ENCODE measurements at places on chromosomes 2 and 18.
A peak's percentile ranks its signal among the peaks of the same experiment; 100 is the strongest.

GRCh38 chr2:108925286-108925685 is 63.7 kb downstream of the EDAR start:
- no peak for DNase-seq

DNA sequence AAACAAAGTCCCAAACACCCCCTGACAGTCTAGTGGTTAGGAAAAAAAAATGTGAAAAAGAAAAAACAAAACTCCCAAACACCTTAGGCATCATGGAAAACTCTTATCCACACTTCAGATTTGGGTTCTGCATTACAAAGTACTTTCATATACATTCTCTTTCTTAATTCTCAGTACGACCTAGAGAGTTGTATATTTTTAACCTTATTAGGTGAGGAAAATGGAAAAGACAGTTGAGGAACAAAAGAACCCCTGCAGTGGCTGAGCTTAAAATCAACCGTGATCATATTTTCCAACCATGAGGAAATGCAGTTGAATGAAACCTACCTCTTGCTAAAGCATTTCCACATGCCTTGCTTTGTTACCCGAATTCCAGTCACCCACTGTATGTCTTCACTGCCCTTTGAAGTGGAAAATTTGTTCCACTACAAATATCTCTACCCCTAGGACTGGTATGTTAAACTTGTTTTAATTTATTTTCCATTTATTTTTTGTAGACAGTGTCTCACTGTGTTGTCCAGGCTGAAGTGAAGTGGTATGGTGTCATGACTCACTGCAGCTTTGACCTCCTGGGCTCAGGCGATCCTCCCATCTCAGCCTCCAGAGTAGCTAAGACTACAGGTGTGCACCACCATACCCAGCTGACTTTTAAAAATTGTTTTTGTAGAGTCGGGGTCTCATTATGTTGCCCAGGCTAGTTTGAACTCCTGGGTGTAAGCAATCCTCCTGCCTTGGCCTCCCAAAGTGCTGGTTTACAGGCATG is 56.9 kb upstream of the LPIN2 start:
- no peak for DNase-seq

- DNase-seq, result no peak
Measured at GRCh38 chr2:216516730-216517350, 18.2 kb downstream of the RPL37A start.

DNA sequence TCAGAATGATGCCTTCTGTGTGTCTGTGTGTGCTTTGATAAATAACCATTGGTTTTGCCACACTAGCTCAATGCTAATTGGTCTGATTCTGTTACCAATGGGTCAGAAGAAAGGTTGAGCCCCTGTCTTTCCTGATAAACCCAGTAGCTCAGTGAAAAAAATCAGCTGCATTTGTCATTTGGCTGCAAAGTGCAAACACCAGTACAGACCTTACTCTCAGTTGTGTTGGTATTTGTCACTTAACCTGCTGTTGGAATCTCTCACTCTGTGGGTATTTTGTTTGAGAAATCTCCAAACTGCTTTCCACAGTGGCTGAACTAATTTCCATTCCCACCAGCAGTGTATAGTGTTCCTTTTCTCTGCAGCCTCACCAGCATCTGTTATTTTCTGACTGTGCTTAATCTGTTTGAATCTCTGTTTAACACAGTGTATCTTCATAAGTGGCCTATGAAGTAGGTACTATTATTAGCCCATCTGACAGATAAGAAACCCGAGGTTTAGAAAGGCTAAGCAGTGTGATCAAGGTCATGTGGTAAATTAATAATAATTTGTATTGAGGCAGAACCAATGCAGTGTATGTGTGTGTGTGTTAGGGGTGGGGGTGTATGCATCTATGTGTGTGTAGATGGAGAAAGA is 26.7 kb downstream of the LIMS1 start:
- DNase-seq, result no peak

GRCh38 chr18:23805898-23806297 is 116.6 kb downstream of the LAMA3 start:
- peak; percentile 65 for DNase-seq

DNA sequence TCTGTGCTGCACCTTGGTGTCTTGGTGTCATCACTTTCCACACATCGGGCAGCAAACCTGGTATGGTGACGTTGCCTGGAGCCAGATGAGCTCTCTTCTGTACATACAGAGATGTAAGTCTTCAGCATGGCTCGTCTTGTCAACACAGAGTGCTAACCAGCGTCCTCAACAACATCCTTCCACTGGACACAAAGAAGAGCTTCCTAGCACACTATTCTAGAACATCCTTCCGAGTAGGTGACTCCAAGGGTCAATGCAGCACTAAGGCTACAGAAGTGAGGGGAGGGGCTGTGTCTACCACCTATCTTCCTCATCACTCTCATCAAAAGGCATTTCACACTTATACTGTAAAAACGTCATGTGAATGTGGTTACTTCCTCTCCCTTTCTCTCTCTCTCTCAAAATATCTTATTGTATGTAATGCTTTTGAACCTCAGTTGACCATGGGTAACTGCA is 108.1 kb upstream of the SLC1A4 start:
- DNase-seq, result no peak

DNA sequence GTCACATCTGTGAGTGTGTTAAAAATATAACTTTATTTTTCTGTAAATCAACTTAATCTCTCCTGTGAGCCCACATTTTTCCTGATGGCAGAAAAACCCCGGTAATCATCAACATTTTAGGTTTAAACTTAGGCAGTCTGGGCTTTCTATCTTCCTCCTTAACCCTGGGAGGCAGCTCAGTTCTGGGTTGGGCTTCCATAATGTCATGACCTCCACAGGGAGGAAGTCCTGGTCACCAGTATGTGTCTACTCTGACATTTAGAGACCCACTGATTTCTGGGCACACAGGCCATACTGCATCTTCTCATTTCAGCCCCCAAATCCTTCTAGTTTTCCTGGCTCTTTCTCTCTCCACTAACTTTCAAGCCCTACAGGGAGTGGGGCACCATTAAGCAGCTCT is 181.2 kb downstream of the DYSF start:
- no peak for DNase-seq

DNA sequence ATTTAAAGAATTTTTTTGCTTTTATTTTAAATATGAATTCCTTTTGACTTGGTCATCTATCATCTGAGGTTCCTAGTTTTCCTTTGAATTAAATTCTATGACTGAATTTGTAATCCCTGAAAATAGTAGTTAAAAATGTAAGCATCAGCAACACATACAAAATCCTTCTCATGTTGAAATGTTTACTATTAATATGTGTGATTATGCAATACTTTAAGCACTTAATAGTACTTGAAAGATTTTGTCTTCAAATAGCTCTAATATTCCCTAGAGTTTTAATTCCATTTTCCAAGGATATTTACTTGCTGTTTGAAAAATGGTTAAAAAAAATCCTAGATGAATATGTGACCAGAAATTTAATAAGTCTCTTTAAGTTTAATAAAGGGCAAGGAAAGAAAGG is 26.6 kb upstream of the SPATS2L start:
- DNase-seq, result no peak

DNA sequence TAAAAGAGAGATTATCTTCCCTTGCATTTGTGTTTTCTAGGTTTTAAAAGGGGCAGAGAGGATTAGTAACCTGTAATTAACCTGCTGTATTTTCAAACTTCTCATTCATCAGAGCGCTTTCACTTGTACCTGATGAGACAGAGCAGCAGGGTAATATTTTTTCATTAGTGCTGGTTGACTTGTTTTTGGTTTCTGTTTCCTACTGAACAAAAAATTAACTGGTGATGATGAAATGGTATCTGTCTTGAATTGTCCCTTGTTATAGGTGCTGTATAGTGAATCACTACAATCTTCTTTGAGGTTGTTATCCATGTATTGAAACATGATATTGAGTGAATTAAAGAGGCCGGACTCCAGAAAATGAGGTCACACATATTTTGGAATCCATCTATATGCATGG is 37.9 kb downstream of the CDH20 start:
- no peak for DNase-seq

DNA sequence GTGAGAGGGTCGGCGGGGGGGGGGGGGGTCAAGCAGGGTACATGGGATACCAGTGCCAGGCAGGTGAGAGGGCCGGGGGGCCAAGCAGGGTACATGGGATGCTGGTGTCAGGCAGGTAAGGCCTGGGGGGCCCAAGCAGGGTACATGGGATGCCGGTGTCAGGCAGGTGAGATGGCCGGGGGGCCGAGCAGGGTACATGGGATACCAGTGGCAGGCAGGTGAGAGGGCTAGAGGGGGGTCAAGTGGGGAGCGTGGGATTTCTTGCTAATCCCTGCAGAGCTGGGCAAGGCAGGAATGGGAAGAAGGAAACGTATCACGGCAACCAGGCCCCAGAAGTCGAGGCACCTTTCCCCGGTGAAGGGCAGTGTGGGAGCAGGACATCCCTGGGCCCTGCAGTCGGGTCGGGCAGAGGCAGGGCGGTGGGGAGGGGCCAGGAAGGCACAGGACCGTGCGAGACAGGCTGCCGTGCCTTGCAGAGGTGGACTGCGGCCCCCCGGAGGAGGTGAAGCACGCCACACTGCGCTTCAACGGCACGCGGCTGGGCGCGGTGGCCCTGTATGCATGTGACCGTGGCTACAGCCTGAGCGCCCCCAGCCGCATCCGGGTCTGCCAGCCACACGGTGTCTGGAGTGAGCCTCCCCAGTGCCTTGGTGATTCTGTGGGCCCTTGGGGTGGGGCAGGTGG is 49.3 kb downstream of the MTERF4 start:
- no peak for DNase-seq

- no peak for DNase-seq
Measured at GRCh38 chr2:240750409-240750808, 58.7 kb downstream of the AQP12A start.

DNA sequence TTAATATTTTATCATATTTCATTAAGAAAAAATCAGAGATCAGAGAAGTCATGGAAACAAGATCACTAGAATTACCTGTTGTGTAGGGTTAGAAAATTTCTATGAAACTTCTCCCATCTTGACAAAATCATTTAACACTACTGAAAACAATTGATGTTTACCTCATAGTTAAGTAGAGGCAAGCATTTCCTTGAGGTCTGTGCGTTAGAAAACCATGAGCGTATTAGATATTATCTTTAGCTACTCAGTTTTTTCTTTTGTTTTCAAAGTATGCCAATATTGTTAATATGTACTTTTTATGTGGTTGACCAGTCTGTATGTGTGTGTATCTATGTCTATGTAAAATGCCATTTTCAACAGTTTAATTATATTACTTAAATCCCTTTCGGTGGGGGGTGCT is 335.7 kb downstream of the PARD3B start:
- DNase-seq, result no peak

- DNase-seq, result no peak
Measured at GRCh38 chr2:109466674-109467575, 146.8 kb downstream of the SEPTIN10 start.

DNA sequence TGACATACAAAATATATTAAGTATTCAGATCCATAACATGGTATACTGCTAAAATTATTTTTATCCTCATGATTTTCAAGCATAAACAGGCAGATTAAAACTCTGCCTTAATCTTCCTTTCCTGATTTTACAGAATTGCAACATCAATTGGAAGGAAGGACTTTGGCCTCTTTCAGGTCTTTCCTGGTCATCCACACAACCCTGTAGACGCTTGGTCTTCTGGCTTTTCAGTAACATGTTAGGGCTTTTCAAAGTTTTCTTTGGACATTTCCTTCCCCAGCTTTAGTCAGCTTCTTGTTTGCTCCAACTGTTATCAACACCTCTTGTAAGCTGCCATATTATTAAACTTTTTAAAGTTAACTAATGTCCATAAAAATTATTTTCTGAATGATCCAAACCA is 1364.9 kb upstream of the NRXN1 start:
- no peak for DNase-seq

- no peak for DNase-seq
Measured at GRCh38 chr2:140882671-140883620, 1247.9 kb downstream of the LRP1B start.

DNA sequence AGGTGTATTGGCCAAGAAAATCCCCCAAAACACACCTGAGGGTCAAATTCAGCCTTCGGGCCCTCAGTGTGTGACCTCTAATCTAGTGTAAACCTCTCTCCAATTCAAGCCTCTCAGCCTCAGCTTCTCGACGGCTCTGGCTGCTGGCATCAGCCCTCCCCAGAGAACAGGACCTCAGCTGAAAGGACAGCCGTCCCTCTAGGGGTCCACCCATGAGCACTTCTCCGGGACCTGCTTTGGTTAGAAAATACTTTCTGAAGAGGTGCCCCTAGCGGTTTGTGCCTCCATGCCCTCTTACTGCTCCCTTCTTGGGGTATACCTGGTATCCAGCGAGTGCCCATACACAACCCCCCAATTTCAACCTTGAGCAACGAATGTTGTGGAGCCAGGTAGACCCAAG is 48.8 kb downstream of the INHBB start:
- DNase-seq, result no peak

GRCh38 chr2:1874101-1874865 is 130.0 kb upstream of the PXDN start:
- no peak for DNase-seq

DNA sequence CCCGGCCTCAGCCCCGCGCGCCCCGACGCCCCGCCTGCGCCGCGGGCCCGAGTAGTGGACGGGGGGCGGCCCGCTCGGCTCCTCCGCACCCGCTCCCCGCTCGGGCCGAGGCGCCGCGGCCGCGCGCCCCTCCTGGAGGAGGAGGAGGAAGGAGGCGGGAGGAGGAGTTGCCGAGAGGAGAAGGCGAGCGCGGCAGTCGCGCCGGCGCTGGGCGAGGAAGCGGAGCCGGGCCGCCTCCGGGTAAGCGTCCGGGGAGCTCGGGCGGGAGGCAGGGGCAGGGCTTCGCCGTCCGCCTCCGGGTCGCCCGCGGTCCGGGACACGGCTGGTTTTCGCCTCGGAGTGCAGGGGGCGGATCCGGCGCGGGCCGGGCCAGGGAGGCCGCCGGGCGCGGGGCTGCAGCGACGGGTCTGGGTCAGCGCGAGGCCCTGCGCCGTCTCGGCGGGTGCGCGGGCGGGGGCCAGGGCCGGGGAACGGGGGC is at the start of gene SOCS6:
SOCS6 (plus strand) TSS at position 195 of the 478 bp plus-strand sequence. CDS start 35,624 bp downstream, outside the sequence.
- DNase-seq, result peak; percentile 45

DNA sequence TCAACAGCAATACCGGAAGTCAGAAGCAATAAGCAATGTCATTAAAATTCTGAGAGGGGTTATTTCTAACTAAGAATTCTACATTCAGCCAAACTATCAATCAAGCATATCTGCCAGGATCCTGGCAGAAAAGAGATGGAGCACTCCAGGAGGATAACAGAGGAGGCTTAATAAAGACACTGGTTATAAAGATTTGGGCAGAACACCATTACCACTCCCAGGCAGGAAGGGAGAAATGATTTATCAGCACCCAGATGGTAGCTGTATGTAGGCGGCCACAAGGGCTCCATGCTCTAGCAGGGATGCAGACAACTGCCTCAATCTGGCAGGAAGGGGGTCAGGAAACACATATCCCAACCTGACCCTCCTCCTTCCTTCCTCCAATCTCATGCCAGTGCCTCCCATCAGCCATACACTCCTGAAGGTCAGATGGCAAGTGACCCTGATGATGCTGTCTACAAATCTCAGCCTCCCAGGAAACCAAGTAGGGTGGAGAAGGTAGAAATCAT is 20.5 kb upstream of the TNFAIP6 start:
- no peak for DNase-seq

- no peak for DNase-seq
Measured at GRCh38 chr2:196745711-196746110, 53.8 kb downstream of the GTF3C3 start.

GRCh38 chr18:48928787-48929186 is 22.0 kb downstream of the SMAD7 start:
- no peak for DNase-seq

All from stromal cell of bone marrow (primary cell).